Tibial nerve (tissue), 4 donors: ENCODE measurements at places on chromosomes 3 and 15. TPM values are rescaled to one million over a fixed set of nuclear protein-coding genes. Genes with fewer than 3 reads are reported as not detected.

The GATM gene
- total RNA-seq: 531 TPM

The CTXN2 gene
- total RNA-seq: not detected

The CASR gene
- 0.39 TPM for total RNA-seq

The CAND2 gene
- total RNA-seq: 20.1 TPM

The GLDN gene
- 85.4 TPM for total RNA-seq
